ENCODE measurements at places on chromosomes 6 and 20.

DNA sequence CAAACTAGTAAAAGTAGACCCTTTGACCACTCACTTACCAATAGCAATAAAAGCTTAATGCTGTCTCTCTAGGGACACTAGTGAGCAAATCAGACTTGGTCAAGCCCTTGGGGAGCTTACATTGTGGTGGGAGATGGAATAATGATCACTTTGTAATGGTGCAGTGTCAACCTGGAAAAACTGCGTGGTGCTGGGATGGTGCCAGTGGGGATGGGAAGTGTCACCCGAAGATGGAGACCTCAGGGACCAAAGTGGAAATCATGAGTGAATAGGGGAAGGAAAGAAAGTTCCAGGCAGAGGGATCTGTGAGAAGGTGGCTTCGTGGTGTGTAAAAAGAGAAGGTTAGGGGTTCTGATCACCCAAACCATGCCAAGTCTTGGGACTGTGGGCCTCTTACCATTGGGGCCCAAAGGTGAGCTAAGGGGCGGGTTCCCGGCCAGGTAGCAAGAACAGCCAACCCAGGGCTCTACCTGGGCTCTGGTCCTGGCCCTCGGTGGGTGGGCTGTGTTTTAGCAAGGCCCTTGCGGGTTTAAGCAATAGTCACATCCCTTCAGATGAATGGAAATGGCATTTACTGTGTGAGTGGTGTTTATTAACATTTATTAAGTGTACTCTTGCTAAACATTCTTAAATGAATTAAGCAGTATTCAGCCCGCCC, 15.5 kb downstream of the DYNLRB1 start:
- DNase-seq = no peak

DNA sequence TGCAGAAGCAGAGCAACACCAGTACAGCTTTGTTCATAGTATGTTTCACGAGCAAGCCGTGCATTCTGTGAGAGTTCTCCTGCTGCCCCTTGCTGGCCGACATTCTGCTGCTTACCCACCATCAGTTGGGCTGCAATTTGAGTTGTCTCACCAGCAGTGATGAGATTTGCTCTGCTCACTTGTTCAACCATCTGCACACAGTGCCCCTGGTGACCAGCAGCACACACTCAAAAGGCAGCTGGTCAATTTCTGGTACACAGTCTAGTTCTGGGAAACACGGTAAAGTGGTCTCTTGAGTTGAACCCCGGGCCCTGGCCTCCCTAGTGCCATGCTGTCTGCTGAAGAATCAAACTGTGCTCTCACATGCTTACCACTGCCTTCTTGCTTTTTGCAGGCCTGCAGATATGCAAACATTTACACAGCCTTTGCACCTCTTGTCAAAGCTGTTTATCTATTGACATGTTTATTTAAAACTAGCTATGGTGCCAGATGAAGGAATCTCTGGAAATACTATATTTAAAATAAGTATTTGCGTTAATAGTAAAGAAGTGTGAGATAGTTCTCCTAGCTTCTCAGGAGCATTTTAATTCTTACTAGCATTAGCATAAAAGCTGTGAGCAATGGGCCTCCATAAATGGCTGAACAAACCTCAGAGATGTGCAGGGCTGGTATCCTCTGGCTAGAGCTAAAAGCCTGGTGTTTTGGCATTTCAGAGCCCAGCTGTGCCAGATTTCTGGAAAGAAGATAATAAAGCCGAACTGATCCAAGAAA, 234.3 kb downstream of the ARHGAP18 start:
- no peak for DNase-seq

DNA sequence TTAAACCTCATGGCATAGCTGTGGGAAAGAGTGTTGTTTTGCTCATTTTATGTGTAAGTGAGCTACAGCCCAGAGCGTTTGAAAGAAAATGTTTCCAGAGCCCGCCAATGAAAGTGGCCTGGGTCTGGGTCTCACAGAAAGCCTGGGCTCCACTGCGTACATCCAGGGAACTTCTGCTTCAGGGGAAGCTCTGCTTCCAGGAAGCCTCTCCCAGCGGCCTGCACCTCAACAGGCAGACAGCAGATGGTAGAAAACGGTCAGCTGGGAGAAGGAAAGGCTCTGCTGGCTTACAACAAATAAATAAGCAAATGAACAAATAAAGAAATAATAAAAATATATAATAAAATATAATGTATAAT, 270.5 kb upstream of the SUPT3H start:
- no peak for DNase-seq

GRCh38 chr20:33273117-33273851, 9.7 kb upstream of the BPIFB1 start:
- DNase-seq = no peak
